CD4-positive, alpha-beta T cell treated with Interleukin-4 for 4 hours (primary cell): ENCODE measurements at places on chromosomes 7 and 10.

GRCh38 chr7:75711656-75712514 is 26.9 kb downstream of the HIP1 start:
- no peak for DNase-seq

GRCh38 chr7:143379611-143380259 is 1.4 kb upstream of the ZYX start:
- DNase-seq: no peak

- DNase-seq: no peak
These were observed 177.6 kb downstream of the PRKAG2 start for GRCh38 chr7:151699147-151699927.

DNA sequence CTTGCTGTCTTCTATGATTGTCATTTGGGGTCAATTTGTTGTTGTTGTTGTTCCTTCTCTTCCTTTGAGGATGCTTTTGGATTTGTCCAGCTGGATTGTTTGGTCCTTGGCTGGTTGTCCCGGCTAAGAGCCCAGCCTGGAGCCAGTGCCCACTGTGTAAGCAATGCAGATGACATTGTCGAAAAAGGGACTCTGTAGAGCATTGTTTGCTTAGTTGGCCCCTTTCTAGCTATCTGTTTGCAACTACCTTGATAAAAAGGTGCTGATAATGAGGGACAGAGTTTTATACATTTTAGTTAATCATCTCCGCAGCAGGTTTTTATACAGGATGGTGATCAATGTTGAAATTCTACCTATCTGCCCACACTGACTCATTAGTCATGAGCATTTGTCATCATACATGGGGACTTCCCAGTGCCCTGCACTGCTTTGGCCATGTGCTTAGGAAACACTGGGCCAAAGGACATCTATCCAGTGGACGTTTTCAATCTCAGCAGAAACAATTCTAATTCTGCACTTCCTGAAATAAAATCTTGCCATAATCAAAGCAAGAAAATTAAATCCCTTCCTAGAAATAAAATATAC is 311.9 kb downstream of the GRM8 start:
- no peak for DNase-seq

DNA sequence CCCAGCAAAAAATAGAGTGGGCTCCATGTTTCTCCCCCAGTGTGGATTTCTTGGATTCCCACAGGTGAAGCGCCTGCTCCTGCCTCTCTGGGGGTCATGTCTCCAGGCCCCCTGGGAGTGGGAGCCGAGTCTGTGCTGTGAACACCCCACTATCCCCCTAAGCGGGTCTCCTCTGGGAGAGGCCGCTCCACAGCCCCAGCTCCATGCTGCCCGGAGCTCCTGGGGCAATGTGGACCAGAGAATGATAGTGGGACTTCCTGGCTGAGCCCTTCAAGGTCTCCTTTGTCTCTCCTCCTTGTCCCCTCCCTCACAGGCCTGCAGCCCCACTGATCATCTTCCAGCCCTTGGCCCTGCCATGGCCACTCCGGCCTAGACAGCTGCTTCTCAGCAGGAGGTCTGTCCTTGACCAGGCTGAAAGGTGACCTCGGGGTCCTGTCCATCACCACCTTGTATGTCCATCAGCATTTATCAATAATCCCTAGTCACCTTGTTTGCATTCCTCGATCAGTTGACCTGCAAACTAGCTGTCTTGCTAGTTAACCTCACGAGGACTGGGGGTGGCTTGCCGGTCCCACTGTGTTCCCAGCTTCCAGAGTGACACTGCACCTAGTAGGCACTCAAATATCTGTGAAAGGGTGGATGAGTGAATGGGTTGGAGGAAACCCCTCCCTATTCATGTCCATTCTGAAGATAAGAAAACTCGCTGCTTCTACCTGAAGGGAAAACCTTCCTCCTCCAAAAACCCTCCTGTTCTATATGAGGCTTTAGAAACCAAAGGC is 776 bp upstream of the CALML3 start:
- no peak for DNase-seq

DNA sequence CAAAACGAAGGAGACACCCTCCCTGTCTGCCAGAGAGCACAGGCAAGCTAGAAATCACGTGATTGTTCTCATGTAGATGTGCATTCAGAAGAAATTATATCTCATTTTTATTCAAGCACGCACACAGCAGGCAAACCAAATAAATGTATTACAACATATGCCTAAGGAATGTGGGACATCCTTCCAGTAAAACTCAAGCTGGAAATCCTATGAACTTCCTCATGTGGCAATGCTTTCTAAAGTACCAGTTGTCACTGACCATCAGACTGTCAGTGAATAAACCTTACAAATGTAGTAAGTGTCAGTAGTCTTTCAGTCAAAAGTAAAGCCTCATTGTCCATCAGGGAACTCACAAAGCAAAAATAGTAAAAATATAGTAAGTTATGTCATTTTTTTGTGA is 350.1 kb upstream of the POM121L12 start:
- no peak for DNase-seq

DNA sequence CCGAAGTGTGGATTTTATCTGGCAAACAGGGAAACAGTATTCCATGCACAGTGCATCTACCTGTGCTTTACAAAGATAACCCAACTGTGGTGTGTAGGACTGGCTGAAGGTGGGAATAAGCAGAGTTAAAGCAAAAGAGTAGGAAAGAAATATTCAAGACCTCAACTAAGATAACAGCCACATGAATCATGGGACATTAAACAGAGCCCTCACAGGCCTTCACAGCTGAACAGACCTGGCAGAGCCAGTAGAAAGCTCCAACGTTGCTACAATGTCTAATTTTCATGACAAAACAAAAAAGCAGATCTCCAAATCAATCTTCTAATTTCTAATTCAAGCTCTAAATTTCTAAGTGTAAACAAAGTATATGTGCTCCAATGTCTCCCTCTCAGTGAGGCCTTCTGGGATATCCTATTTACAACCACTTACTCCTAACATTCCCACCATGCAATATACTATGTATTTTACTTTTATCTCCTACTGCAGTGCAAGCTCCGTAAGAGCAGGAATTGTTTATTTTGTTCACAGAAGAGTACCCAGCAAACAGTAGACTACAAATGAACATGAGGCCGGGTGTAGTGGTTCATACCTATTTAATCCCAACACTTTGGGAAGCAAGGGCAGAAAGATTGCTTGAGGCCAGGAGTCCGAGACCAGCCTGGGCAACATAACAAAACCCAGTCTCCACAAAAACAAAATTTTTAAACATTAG is 63.5 kb downstream of the UBE2H start:
- no peak for DNase-seq

DNA sequence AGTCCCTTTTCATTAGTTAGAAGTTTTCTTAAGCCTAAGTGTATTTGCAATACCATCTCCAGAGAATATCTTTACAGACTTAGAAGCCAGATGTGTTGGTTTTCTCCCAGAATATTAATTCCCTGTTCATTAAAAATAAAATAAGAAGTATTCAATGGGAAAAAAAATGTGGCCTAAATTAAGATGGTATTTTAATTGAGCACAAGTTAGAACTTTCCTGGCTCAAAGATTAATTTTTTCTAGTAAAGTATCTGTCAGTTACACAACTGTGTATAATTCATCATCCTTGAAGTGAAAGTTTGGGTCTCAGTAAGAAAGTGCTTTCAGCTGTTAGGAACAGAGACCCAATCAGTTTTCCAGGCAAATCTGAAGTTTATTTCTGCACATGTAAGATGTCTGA is 1179.5 kb upstream of the C7orf33 start:
- DNase-seq: no peak
